ENCODE measurements at places on chromosomes 13 and 19.

DNA sequence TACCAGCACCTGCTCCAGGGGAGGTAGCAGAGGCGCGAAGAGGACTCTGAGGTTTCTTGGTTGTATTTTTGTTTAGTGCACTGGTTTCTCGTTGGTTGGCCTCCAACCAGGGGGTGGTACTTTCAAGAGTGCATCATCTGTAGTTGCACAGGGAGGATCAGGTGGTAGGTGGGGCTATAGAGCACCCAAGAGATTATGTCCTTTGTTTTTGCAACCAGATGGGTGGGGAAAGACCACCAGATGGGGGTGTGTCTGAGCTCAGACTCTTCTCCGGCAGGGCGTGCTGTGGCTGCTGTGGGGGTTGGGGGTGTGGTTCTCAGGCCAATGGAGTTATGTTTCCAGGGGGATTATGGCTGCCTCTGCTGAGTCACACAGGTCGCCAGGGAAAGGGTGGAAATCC is 254.4 kb upstream of the KLF12 start:
- no peak for DNase-seq

DNA sequence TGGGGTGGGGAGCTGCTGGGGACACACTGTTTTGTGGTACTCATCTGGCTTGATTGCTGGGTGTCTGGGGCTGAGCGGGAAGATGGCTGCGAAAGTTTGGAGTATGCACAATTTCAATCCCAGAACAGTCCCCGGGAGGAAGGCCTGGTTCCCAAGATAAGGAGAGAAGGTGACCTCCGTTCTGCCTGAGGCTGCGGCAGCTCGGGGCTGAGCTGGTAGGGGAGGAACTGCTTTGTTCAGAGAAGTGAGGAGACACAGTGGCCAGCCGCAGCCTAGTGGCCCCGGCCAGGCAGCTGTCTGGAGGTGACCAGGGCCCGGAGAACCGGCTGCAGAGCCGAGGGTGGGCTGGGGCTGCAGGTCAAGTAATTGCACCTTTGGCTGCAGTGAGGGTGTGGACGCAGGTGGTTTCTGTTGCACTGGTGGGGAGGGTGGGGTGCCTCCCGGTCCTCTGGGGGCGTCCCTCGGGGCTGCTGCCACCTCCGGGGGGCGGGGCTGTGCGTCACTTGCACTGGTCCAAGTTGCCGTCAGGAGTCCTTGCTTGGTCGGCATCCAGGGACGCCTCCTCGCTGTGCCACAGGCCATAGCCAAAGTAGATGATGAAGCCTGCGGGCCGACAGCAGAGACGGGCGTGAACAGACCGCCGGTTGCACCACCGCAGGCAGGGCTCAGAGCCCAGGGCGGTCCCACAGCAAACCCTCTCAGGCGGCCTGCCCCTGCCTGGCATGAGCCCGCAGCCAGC is 81.3 kb downstream of the SLC7A1 start:
- no peak for DNase-seq

DNA sequence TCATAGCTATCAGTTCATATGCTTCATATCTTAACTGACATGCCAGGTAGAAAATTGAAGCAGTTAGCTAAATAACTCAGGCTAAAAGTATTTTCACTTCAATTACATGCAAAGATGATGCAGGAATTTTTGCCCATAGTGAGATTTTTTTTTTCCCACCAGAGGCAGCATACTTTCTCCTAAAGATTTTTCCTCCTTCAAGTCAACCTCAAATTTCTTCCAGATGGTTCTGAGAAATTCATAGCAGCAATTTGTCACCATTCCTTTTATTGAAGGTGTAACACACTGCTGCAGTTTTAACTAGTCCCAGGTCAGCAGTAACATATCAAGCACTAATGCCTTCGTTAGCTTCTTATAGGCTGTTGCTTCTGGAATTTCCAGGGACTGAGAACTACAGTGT is 141.9 kb downstream of the SUCLA2 start:
- no peak for DNase-seq

DNA sequence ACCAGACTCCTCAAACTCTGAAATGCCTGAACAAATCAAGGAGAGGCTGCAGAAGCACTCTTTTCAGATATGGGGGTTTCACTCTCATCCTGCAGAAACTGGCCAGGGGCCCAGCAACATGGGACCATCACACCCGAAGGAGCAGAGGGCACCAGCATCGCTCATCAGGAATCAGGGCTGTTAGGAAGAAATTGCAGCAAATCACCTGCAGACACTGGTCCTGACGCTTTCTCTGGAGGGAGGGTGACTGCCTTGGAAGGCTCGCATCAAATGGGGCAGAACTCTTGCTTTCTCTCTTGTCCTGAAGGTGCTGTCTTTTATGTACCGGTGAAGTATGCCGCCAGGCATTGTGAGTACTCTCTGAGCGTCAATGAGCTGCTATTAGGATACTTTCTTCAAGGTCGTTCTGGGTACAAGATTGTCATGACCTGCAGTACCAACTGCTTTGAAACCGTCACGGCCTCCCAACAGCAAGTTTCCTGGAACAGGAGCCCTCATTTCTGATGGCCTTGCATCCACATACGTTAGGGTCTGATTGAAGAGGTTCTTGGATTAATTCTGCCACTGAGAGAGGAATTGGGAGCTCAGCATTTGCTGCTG is 155.7 kb upstream of the SOX1 start:
- no peak for DNase-seq

- DNase-seq, result no peak
Observed at GRCh38 chr19:11284515-11284914, 11.4 kb upstream of the TSPAN16 start.

- no peak for DNase-seq
Observed at GRCh38 chr19:41521931-41522555, 53.9 kb upstream of the CEACAM21 start.

DNA sequence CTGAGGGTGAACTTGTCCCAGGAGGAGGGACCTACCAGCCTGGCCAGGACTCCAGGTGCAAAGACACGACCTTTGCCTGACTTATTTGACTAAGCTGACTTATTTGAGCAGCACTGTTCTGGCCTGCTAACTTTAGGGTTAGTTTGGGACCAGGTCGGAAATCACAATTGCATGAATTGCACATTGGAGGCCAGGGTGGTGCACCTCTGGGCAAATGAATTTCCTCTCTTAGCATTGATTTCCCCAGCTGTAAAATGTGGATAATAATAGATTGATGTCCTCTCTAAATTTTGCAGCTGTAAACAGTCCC is 1.4 kb upstream of the BST2 start:
- DNase-seq, result no peak

DNA sequence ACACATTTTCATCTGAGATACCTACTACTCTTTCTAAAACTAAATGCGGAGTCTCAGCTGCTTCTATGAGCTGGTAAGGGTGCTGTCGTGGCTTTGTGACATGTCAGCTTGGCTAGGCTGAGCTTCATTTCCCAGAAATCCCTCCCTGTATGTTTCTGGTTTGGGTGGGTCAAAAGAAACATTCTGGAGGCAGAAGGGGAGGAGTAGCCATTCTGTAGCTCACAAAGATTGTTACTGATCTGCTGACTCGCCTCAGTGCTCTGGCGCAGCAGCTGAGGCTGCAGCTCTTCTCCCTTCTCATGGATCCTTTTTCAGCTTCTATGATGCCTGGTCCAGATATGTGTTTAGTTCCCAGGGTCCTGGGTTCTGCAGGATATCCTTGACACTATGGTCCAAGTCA is 114.7 kb downstream of the RAP2A start:
- DNase-seq, result no peak

DNA sequence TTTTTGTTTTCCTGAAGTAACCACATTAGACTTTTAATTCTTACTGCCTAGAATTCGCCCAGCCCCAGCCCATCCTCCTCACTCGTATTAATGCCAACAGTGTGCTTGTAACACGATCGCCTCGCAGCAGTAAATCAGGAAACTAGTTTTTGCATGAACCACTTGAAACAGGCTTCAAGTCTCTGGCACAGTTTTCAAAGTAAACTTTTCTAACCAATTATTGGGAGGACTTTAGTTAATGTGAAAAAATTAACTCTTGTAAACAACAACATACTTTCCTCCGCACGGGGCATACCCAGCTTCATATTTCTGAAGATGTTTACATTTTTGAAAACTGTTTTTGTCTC is 39.2 kb downstream of the TNFRSF19 start:
- DNase-seq, result no peak

DNA sequence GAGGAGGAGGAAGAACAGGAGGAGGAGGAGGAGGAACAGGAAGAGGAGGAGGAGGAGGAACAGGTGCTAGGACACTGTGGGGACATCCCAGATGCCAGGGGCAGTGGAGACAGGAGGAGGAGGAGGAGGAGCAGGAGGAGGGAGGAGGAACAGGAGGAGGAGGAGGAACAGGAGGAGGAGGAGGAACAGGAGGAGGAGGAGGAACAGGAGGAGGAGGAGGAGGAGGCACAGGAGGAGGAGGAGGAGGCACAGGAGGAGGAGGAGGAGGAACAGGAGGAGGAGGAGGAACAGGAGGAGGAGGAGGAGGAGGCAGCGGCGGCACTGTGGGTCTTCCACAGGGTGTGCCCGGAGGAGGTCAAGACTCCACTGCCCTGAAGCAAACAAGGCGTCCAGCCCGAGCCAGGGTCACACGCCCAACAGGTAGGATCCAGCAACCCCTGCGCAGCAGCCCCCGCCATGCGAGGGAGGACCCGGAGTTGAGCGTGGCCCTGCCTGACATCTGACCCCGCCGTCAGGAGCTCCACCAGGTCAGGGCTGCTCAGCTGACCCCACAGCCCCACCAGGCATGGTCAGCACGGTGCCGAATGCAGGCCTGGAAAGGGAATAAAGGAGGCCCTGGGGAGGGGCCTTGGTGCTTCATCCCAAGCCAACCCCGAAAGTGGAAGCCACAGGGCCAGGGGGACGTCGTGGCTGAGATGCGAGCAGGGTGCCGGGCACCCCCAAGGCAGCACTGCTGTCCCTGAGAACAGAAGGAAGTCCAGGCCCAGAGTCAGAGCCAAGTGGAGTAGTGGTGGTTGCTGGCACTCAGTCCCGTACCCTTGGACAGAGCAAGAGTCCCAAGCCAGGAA is 9.2 kb downstream of the SBNO2 start:
- DNase-seq, result no peak

GRCh38 chr13:45156565-45157361 is 36.5 kb downstream of the GTF2F2 start:
- no peak for DNase-seq

DNA sequence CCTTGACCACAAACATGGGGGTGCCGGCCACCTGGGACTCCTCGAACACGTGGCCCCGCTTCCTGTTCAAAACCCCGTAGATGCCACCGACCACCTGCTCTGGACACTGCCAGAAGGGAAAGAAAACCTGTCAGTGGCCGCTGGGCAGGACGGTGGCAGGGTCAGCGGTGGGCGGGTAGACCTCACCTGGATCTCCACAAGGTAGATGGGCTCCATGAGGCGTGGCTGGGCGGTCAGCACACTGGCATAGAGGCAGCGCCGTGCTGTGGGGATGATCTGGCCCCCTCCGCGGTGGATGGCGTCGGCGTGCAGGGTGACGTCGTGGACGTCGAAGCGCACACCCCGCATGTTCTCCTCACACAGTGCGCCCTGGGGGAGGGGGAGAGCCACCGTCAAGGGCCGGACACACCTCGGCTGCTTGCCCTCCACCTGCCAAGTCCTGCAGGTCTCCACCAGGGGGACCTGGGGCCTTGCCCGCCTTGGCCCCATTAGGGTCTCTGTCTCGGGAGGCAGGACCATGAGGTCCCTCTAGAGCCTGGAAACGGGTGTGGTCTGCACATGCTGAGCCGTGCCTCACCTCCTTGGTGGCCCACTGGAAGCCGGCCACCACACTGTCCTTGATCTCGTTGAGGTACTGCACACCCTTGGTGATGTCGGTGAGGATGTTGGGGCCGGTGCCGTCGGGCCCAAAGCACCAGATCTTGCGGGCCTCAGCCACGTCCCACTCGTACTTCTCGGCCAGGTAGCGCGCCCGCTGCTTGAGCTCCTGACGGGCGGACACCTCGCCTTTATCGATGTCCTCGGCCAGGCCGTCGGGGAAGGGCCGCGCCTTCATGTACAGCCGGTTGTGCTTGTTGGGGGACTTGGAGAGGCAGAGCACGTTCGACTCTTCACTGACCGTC is 6.6 kb upstream of the DAPK3 start:
- no peak for DNase-seq

DNA sequence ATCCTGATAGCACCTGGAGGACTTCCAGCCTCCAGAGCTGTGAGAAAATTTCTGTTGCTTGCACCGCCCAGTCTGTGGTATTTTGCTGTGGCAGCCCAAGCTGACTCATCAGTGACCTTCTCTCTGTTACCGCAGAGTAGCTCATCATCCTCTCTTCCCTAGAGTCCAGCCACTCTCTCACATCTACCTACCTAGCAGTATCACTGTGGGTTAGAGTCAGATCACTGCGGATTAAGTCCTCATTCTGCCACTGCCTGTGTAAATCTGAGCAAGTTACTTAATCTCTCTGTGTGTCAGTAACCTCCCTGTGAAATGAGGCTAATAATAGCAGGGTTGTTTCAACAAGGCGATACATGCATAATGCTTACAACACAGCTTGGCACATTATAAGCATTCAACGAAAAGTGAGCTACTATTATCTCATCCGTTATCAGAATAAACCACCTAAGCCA is 40.3 kb upstream of the USPL1 start:
- peak; percentile 61 for DNase-seq

GRCh38 chr13:110250258-110250891 is 56.6 kb downstream of the COL4A1 start:
- DNase-seq, result peak; percentile 6

DNA sequence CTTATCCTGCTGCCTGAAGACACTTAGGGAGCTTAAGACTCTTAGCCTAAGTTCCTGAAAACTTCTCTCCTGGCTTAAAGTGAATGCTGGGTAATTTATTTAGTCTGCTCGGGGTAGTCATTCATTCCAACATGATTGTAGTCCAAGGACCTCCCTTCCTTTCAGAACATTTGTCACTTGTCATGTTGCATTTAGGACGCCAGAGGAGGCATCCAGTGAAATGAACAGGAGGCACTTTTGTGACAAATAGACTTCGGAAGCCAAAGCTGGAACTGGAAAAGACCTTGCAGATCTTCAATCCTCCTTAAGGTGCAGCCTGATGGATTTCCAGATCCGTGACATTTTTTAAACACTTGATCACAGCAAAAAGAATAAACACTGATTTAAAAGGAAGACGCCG is 95.1 kb downstream of the DNAJC15 start:
- no peak for DNase-seq

DNA sequence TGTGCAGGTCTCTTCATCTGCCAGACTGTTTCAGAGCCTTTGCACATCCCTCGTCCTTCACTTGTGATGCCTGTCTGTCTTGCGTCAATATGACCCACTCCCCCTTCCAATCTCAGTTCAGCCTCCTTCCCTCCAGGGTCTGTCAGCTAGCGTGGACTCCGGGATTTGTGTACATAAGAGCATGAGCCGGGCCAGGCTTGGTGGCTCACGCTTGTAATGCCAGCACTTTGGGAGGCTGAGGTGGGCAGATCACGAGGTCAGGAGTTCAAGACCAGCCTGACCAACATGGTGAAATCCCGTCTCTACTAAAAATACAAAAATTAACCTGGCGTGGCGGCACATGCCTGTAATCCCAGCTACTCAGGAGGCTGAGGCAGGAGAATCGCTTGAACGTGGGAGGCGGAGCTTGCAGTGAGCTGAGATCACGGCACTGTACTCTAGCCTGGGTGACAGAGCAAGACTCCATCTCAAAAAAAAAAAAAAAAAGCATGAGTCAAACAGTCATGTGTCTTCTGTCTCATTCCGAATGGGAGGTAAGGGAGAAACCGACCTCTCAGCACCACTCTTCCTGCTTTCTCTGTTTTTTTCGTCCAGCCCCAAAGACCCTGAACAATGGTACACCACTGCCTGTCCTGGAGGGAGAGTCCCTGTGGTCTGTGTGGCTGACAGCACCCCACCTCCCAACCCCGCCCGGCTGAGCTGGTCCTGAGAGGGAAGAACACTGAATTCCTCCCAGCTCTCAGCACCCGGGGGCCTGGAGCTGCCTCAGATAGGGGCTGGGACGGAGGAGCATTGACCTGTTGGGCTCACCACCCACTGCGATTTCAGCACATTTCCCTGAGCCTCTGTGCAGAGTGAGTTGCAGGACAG is 2.4 kb upstream of the SIGLEC9 start:
- DNase-seq, result peak; percentile 93

GRCh38 chr13:43848001-43848649 is 31.4 kb downstream of the CCDC122 start:
- DNase-seq, result peak; percentile 74
